Kidney (tissue), 22 donors: ENCODE measurements at places on chromosomes 4 and X. TPM values are rescaled to one million over a fixed set of nuclear protein-coding genes. Genes with fewer than 3 reads are reported as not detected.

The GUCY1A1 gene
- polyA plus RNA-seq: 6.9 TPM

GRCh38 chr4:163558539-163559044 lies 64.1 kb downstream of the TMA16 start:
- no peak for DNase-seq

The HEPH gene
- 6.2 TPM for polyA plus RNA-seq

DNA sequence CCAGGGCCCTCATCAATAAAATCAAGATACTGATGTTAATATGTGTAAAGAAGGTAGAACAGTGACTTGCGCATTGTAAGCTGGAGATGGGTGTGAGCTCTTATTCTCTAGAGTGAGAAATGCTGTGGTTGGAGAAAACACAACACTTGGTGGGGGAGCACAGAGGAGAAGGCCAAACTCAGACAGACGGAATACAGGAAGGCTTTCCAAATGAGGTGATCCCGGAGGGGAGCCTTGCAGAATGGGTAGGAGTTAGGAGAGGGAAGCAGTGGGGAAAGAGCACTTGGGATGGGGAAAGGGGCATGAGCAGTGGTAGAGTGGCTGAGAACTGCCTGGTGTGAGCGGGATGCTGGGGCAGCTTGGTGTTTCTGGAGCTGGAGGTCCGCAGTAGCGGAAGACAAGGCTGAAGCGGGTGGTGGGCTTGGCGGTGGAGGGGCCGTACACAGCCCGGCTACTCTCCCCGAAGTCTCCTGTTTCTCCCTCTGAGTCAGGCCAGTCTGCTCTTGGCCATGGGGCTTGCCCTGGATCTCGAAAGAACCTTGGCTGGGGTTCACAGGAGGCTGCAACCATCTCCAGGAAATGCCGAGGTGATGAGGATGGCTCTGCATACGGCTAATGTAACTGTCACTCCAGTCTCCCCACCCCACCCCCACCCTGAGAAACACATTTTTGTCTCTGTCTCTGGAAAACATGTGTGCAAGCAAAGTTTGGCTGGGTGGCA lies 11.3 kb upstream of the PLAC1 start:
- DNase-seq: peak; percentile 62

GRCh38 chr4:86508436-86508835 lies 85.7 kb upstream of the PTPN13 start:
- no peak for DNase-seq

GRCh38 chr4:129822701-129823100 lies 726.7 kb downstream of the C4orf33 start:
- no peak for DNase-seq

DNA sequence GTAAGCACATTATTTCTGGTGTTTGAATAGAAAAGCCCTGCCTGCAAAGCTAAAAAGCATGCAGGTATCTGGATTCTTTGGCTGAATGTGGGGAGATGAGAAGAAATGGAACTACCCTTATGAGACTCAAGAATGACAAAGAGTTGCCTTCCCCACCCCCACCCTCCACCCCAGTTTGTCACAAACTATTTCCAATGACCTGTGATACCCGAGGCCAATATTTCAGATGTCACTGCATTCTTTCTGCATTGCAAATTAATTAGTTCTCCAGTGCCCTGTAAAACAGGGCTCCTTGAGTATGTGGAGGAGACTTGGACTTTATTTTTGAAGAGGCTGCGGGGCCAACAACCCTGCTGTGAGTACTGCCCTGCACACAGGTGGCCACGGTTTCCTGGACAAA lies 116.4 kb downstream of the ZNF827 start:
- DNase-seq: no peak

GRCh38 chrX:30283456-30284200 lies 25.6 kb downstream of the NR0B1 start:
- no peak for DNase-seq
